Stimulated activated CD8-positive, alpha-beta memory T cell treated with anti-CD3 and anti-CD28 coated beads, Interleukin-15, amount 100 ng/mL, for 1 hour (primary cell): ENCODE measurements at places on chromosomes 7 and 10.

GRCh38 chr10:60611291-60611747 lies 167.0 kb upstream of the CDK1 start:
- DNase-seq = no peak

- DNase-seq = no peak
These were observed 68.4 kb upstream of the NRBF2 start for GRCh38 chr10:63064706-63065105.

- no peak for DNase-seq
These were observed 22.8 kb upstream of the AGMO start for GRCh38 chr7:15584575-15584974.

- DNase-seq = no peak
These were observed 39.0 kb downstream of the ZNF438 start for GRCh38 chr10:30992681-30993080.

- DNase-seq = no peak
These were observed 51.5 kb downstream of the HK1 start for GRCh38 chr10:69329721-69330178.

- no peak for DNase-seq
These were observed 109.2 kb downstream of the EVX1 start for GRCh38 chr7:27351786-27352185.

DNA sequence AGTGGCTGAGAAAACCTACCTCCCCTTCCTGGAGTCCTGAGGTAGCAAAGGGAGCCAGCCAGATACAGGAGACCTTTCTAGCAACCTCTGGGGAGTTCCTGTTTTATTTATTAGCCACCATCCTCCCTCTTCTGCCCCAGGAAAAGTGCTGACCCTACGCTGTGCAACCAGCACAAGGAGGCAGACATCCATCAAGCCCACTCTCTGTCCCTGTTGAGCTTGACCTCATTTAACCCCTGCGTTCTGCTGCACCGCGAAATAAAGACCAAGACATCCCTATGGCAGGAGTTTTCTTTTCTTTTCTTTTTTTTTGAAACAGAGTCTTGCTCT lies 25.3 kb upstream of the ANKRD2 start:
- no peak for DNase-seq

DNA sequence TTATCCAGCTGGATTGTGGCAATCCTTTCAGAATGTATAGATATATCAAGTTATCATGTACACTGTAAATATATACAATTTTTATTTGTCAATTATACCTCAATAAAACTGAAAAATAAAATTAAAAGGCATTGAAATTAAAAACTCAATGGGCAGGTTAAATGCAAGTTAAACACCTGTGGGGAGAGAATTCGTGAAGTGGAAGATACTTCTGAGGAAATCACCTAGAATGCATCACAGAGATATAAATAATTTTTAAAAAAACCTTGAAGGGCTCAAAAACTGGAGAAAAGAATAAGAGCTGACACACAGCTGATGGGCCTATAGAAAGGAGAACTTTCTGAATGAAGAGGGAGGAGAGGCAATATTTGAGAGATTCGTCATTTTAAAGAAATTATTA lies 37.2 kb upstream of the DRGX start:
- no peak for DNase-seq
